CD4-positive, alpha-beta T cell treated with Interleukin-12 subunit alpha and Interleukin-12 subunit beta, for 1 hour (primary cell): ENCODE measurements at places on chromosomes 12 and 14.

GRCh38 chr12:96981911-96982310 lies 74.9 kb downstream of the NEDD1 start:
- no peak for DNase-seq

DNA sequence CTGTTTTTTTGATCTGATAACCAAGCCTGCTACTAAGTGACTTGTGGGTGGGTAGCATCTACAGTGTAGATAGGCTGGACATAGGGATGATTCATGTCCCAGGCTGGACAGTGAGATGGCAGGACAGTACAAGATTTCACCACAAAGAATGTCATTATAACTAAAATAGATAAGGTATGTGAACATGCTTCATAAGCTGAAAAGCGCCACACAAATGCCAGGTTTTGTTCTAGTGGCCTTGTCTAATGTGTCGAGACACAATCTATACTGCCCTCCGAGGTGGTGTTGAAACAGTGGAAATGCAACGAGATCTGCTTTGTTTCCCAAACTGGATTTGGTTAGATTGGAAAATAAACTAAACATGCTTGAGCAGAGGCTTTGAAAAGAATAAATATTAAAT lies 4.4 kb downstream of the LGALS3 start:
- DNase-seq: no peak

GRCh38 chr12:48958049-48958388 lies 732 bp upstream of the ARF3 start:
- DNase-seq: no peak

- DNase-seq: no peak
Measured at GRCh38 chr12:112901271-112901670, 5.5 kb upstream of the OAS1 start.

- peak; percentile 52 for DNase-seq
Measured at GRCh38 chr14:75279763-75280290, 1.2 kb downstream of the FOS start.

- DNase-seq: no peak
Measured at GRCh38 chr12:67147447-67147846, 121.7 kb upstream of the CAND1 start.

- DNase-seq: no peak
Measured at GRCh38 chr12:94973221-94973620, 30.3 kb downstream of the NDUFA12 start.

DNA sequence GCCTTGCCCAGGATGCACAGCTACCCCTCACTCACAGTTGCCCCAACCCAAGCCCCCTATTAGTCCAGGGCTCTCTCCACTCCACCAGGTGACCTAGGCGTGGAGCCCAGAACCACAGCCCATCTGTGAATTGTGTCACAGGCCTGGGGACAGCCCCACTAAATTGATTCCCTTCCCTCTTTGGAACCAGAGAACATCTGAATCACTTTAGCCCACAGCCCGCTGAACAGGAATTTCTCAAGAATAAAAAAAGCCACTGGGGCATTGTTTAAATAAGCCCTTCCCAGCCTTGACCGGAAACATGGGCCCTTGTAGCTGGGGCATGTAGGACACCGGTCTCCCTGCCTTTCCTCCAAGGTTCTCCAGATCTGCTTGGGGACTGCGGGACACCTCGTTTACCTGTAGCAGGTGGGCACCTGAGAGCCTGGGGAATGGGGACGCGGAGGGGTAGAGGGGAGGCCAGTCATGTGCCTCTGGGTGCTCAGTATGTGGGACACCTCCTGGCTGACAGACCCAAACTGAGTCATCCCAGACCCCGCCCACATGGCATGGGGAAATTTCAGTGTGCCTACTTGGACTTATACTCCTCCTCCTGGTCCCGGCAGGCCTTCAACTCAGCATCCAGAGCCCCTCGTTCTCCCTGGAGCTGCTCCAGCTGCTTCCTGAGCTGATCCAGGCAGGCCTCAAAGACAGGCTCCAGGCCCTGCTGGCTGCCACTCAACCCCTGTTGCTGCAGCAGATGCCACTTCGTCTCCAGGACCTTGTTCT lies 1.3 kb downstream of the KRT78 start:
- DNase-seq: no peak

DNA sequence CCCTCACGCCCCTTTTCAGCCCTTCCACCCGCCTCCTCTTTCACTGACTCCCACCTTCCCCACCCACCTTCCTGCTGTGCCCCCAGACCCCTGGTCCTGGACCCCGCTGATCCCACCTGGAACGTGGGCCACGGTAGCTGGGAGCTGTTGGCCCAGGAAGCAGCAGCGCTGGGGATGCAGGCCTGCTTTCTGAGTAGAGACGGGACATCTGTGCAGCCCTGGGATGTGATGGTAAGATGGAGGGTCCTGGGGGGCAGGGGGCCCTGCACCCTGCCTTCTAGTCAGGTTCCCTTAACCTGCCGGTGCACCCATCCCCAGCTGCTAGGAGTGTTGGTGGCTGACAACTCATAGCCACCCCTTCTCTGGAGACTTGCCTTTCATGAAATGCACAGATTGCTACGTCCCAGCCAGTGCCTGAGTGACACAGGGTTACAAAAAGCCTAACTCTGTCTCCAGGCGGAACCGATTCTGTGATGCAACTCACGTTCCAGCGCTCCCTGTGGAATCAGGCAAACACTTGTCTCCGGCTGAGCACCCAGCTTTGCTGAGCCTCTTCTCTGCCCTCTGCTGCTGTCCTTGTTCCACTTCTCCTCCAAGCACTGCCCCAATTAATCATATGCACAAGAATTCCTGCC lies 15.0 kb upstream of the OAS2 start:
- no peak for DNase-seq

DNA sequence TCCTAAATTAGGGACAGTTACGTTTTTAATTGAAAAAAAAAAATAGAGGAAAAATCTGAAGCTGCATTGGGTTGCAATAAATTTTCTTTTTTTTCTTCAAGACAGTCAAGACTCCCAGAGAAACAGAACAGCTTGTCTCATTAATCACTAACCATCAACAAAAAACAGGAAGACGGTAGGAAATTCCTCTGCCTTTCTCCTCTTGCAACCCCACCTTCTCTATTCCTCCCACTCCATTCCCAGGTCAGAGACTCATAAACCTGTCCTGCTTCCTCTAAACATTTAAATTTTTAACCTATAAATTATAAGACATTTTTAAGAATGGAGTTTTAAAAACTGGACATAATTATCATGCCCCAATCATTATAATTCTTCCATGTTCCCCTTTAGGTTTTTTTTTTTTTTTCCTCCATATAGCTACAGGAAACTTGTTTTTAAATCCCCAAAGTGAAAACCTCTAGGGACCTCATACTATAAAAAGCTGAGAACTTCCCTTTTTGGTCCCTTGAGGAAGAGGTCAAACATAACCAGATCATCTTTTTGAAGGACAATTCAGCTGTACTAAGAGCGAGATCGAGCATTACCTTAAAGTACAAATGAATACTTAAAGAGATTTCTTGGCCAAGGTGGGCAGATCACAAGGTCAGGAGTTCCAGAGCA lies 36.0 kb downstream of the CPM start:
- no peak for DNase-seq

- DNase-seq: no peak
Measured at GRCh38 chr12:68743356-68743755, 2.6 kb upstream of the SLC35E3 start.

- no peak for DNase-seq
Measured at GRCh38 chr12:24608637-24609285, 340.1 kb downstream of the BCAT1 start.

GRCh38 chr14:88470542-88471440 lies 84.0 kb downstream of the PTPN21 start:
- no peak for DNase-seq

DNA sequence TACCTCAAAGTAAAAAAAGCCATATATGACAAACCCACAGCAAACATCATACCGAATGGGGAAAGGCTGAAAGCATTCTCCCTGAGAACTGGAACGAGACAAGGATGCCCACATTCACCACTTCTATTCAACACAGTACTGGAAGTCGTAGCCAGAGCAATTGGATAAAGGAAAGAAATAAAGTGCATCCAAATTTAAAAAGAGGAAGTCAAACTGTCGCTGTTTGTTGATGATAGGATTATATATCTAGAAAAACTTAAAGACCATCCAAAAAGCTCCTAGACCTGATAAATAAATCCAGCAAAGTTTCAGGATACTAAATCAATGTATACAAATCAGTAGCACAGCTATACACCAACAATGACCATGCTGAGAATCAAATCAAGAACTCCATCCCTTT lies 5.2 kb downstream of the NDUFA12 start:
- DNase-seq: no peak

GRCh38 chr14:75847584-75847983 lies 134.2 kb downstream of the TGFB3 start:
- no peak for DNase-seq

DNA sequence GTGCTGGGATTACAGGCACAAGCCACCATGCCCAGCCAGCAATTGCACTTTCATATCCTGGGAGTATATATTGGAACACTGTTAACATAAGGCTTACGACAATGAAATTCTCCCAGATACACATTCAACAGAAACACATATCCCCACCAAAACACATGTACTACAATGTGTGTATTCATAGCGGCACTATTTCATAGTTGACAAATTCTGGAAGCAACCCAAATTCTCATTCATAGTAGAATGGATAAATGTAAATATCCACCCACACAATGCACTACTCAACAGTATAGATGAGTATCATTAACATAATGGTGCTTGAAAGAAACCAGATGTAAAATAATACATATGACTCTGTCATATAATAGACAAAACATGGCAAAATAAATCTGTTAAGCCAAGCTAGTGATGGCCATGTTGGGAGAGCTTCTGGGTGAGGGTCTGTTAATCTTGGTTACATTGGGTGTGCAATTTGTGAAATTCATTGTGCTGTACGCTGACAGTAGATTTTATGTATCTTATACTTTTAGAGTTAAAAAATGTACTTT lies 2.6 kb upstream of the DNAAF2 start:
- DNase-seq: no peak

GRCh38 chr12:33988913-33989312 lies 33.4 kb upstream of the ALG10 start:
- DNase-seq: no peak

DNA sequence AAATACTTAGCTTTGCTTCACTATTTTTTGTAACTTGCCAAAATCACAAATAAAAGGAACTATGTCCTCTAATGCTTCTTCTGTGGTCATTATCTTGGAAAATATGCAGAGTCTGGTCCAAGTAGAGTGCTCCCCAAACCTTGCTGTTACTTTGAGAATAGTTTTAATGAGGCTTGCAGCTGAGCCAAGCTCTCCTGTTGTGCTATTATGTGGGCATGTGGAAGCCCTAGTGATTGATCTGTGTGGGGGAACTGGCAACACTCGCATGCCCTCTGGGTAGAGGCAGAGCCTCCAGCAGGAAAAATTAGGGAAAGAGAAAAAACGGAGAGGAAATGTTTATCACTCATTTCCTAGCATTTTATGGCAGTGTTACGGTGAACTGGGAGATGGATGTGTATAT lies 473.1 kb downstream of the EGLN3 start:
- DNase-seq: no peak

GRCh38 chr12:40650038-40650704 lies 42.1 kb upstream of the CNTN1 start:
- DNase-seq: no peak

GRCh38 chr12:51863933-51864832 lies 15.7 kb upstream of the FIGNL2 start:
- no peak for DNase-seq

DNA sequence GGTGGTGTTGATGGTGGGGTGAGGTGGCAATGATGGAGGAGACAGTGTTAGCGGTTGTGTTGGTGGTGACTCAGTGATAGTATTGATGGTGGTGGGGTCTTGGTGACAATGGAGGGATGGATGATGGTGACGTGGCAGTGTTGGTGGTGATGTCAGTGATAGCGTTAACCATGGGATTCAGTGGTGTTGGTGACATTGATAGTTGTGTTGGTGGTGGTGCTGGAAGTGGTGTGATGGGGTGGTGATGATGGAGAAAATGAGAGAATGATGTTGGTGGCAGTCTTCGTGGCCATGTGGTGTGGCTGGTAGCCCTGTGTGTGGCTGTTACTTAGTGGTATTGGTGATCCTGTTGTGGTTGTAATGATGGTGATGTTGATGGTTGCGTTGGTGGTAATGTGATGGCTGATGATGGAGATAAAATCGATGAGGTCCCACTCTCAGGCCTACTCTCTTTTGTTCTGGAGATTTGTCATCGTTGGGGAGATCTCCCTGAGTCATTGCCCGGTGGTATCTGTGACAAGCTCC lies 2.6 kb downstream of the DTX1 start:
- no peak for DNase-seq

GRCh38 chr14:53954551-53955228 lies 1.9 kb downstream of the BMP4 start:
- no peak for DNase-seq

DNA sequence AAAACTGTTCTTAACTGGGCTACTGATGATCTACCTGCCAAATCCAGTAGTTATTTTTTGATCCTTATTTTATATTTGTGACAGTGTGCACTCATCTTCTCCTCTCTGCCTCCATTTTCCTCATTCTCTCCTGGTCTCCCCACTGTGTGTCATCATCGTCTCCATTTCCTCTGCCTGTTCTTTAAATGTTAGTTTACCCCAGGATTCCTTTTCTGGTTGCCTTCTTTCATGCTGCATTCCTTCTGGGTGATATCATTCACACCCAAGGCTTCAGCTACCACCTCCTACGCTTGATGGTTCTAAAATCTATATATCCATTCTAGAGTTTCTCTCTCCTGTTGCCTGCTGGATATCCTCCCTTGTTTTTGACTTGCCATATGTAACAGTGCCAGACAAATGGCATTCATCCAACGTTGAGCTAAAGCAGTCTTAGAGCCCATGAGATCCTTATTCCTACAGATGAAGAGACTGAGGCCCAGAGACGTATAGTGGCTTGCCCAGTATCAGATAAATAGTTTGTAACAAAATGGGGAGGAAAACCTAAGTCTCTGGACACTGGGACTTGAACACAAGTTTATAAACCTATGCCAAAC lies 109.5 kb downstream of the DIP2B start:
- no peak for DNase-seq

GRCh38 chr12:19010087-19010486 lies 119.4 kb upstream of the PLEKHA5 start:
- no peak for DNase-seq

DNA sequence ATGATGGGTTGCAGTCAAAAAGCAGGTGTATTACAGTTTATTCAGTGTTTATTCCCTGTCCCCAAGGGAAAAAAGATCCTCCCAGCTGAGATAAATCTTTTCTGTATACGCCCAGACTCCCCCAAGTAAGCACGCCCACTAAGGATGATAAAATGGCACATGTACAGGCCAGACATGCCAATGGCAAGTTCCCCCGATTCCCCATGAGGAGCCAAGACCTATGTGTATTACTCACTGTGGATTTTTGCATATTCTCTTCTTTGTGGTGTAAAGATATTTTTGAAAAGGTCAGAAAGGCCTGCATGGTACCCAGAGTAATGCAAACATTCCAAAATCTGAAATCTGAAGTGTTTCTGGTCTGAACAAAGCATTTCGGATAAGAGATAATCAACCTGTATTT lies 22.2 kb downstream of the NR2C1 start:
- DNase-seq: no peak

DNA sequence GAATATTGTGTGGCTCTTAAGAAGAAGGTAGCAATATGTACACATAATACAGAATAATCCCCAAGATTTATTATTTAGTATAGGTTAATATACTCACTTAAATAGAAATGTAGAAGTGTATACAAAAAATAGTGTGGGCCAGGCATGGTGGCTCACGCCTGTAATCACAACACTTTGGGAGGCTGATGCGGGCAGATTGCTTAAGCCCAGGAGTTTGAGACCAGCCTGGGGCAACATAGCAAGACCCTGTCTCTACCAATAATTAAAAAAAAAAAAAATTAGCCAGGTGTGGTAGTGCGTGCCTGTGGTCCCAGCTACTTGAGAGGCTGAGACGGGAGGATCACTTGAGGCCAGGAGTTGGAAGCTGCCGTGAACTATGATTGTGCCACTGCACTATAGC lies 15.3 kb upstream of the HVCN1 start:
- DNase-seq: no peak

- peak; percentile 38 for DNase-seq
Measured at GRCh38 chr12:46210873-46211439, 57.9 kb downstream of the SLC38A1 start.
